T-helper 9 cell (primary cell): ENCODE measurements at places on chromosomes 12 and 14.

DNA sequence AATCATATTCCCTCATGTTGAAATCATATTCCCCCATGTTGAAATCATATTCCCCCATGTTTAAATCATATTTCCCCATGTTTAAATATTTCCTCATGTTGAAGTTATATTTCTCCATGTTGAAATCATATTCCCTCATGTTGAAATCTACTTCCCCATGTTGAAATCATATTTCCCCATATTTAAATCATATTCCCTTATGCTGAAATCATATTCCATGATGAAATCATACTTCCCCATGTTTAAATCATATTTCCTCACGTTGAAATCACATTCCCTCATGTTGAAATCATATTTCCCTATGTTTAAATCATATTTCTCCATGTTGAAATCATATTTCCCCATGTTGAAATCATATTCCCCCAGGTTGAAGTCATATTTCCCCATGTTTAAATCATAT lies 34.6 kb upstream of the ADGRD1 start:
- no peak for DNase-seq

DNA sequence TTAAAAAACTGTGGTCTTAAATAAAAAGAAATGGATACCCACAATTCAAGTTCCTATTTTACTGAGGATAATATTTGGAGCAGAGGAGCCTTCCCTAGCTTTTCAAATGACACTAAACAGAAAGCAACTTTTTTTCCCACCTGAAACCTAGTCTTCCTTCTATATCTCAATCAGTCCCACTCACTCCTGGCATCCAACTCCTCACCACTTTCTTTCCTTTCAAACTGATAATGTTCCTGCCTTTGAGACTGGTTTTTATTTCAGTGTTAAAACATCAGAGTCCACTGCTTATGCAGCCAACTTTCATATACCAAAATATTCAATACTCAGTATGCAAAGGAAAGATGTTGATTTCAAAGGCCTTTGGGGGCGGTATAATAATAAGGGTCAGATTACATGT lies 225.6 kb downstream of the GXYLT1 start:
- DNase-seq, result no peak

GRCh38 chr14:59678352-59678751 lies 101.7 kb upstream of the CCDC175 start:
- no peak for DNase-seq

DNA sequence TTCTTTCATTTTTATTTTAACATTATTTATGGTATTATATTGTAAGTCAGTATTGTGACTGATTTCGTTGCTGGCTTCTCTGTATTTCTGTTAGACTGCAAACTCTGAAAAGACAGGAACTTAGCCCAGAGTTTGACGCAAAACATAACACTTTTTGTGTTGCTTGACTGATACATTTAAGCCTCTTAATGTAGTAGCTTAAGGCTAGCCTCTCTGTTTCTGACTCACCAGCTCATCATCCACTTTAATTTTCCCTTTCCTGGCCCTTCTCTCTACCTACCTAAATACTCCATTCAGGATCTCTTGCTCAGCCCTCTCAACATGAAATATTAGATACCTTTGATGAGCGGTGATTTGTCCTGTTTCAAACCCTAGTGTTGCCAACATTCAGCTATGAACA lies 420.6 kb downstream of the LRFN5 start:
- no peak for DNase-seq

DNA sequence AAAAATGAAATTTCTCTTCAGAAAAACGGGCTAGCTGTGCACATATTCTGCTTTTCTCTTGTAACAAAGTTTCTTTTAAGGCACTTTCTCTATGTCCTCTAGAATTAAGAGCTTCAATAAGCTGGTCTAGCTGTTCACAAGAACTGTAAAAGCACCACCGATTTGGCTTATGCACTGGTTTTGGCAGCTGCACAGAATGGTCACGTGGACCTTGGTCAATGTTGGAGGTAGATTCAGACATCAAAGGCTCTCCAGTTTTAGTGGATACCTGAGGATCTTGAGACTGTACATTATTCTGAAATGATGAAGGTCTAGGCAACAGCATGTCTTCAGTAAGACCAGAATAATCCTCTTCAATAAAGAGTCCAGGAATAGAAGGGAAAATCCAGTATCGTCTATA lies 61.5 kb upstream of the CFL2 start:
- DNase-seq, result no peak

DNA sequence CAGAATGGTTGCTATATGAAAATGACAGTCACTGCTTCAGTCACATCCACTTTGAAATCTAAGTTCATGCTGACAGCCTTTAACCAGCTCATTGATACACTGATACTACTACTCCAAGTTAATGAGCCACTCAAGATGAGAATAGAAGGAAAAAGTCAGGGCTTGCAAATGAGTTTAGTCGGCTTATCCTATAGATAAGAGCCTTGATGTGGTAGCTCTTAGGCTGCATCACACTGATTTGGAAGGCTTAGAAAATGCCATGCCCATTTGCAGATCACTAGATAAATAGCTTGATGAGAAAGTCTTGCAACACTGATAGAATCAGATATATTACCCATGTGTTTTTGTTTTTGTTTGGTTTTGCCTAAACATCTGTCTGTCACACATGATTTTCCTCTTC lies 251.4 kb upstream of the ATXN7L3B start:
- no peak for DNase-seq

DNA sequence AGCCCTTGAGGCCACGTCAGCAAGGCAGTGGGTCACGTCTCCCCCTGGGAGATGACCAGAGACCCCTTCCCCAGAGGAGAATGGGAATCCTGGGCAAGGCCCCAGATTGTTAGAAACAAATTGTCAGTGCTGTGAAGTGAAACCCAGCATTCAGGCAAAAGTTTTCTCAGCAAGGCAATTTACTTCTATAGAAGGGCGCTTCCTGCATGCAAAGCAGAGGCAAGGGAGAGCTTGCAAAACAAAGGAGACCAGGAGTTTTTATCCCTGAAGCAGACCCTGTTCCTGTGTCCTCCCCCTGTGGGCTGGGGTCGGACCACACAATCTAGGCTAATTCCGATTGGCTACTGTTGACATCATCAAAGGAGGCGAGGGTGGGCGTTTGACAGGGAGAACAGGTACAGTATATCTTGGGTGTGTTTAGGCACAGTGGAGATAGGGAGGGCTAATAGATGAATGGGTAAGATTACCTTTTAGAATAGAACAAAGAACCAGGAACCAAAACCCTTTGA lies 114.2 kb downstream of the RIN3 start:
- DNase-seq, result no peak

DNA sequence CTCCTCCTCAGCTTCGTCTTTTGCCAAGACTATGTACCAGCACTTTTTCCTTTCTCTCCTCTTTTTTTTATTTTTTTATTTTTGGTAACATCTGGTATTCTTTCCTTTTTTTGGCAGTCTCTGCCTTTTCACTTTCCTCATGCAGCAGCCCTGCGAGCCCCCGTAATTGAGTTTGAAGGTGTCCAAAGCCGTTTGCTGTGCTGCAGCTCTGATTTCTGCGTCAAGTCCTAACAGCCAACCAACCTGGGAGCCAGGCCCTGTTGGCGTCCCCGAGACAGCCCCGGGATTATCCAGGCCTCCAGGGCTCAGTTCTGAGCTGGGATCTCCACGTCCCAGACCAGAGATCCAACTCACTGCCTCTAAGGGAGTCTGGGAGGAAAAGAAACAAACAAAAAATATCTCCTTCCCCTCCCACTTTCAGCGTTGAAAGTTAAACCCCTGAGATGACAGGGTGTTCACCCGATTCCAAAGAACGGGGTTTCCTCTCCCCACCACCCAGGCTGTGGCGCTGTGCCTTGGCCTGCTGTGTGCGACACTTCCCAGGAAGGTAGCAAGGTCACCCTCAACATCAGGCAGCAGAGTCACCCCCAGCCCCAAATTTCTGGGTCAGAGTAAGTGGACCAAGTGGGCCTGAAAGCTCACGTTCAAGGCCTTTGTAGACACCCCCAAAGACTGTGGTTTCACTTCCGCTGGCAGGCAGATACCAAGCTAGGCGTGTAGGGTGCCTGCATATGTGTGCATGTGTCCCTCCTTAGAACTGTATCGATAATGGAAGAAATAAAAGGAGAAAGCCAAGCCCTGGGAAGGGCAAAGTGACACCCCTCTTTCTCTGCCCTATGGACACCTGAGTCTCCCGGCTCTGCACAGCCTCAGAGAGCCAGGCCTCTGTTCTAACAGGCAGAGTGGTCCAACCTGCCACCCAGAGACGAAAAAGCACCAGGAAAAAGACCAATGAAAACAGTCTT lies 11.1 kb downstream of the BCL11B start:
- no peak for DNase-seq

- DNase-seq, result no peak
These were observed 2.1 kb downstream of the GLTP start for GRCh38 chr12:109878247-109878625.

- DNase-seq, result no peak
These were observed 10.4 kb downstream of the BEST3 start for GRCh38 chr12:69688471-69689427.

GRCh38 chr14:98733536-98733935 lies 538.5 kb downstream of the BCL11B start:
- no peak for DNase-seq

- DNase-seq, result no peak
These were observed 46.7 kb downstream of the MSRB3 start for GRCh38 chr12:65325183-65325582.

DNA sequence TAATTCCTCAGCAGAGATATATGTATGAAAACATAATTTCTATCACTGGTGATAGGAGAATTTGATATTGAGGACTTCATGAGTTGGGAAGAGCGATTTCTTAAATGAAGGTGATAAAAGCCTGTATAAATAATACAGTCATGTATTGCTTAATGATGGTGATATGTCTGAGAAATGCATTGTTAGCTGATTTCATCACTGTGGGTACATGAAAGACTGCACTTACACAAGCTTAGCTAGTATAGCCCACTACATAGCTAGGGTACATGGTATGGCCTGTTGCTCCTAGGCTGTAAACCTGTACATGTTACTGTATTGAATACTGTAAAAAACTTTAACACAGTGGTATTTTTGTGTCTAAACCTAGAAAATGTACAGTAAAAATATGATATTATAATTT lies 63.4 kb downstream of the ANO4 start:
- no peak for DNase-seq

DNA sequence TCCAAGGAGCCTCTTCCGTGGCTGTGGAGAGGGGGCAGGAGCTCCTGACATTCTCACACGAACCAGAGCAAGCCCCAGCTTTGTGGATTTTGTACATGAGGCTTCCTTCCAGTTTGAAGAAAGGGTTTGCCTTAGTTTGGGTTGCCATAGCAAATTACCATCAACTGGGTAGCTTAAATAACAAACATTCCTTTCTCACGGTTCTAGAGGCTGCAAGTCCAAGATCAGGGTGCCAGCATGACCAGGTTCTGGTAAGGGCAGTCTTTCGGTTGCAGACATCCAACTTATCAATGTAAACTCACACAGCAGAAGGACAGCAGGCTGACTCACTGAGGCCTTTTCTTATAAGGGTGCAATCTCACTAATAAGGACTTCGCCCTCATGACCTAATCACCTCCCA lies 25.9 kb upstream of the STAB2 start:
- no peak for DNase-seq

DNA sequence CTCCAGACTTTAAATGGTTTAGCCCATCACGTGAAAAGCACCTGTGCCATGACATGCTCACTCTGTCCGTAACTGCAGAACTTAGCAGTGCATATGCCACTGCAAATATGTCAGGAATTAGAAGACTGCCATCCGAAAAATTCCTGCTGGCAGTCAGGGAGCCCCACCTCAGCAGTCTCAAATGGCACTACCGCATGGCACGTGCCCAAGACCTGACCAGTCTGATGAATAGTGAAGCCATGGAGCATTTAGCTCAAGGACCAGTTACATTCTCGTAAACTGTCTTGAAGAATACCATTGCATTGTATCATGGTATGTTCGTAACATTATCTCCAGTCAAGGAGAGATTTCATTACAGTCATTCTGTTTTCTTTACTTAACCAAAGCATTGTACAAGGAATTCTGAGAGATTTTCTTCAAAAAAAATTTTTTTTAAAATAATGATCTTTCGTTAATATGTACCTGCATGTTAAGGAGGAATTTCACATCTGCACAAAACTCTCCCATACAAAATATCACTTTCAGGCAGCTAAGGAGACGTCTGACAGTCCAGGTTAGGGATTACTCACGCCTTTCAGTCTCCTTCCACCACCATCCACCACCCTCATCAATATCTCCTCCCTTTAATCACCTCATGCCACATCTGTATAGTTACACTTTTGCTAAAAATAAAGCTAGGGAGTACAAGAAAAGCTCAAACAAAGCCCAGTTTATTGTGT lies 138.5 kb downstream of the ANO2 start:
- DNase-seq, result no peak

DNA sequence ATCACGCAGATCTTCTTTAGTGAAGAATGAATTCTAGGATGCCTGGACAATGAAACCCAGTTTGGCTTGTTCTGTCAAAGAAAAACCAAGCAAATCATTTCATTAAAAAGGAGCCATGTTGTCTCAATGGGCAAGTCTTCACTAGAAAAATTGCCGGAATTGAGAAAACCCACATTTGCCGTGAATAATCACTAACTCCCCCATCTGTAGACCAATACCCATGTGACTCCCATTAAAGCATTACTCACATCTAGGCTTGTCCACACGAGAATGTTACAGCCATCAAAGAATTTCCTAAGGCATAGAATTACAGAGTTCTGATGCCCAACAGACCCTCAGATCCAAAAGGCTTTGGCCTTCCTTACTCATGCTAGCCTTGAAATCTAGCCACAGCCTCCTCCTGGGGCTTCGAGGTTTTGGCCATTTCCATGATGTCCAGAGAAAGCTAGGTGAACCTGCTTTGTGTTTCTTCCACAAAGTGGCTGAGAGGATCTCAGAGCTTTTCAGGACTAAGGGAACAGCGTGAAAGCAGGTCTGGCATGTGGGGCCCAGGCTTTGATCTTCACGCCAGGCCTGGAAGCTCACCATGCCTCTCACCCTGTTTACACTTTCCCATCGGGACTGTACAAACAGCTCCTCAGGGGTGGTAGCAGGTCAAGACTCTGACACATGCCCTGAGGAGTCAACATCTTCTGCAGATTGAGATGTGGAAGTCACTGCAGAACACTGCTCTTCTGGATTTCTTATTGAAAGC lies 12.1 kb downstream of the SLC7A8 start:
- no peak for DNase-seq

- no peak for DNase-seq
These were observed 9.2 kb downstream of the ABHD4 start for GRCh38 chr14:22607291-22607690.

GRCh38 chr12:6538420-6539313 lies 4.3 kb downstream of the GAPDH start:
- no peak for DNase-seq

GRCh38 chr14:36870776-36871175 lies 209.1 kb downstream of the PAX9 start:
- no peak for DNase-seq

DNA sequence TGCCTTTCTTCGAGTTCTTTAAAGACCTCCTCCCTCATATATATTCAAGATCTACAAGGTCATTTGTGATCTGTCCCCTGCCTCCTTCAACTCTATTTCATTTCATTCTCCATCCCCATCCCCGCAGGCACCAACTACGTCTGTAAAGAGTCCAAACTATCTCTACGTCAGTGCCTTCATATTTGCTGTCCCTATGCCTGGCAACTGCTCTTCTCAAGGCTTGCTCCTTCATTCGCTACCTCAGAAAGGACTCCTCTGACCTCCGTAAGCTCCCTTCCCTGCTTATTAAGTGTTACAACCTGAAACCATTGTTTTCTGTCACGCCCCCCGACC lies 650 bp downstream of the LLPH start:
- no peak for DNase-seq
